ENCODE measurements at places on chromosomes 4 and X.
A peak's percentile ranks its signal among the peaks of the same experiment; 100 is the strongest.

- DNase-seq = no peak
These were observed 151.3 kb upstream of the LEF1 start for GRCh38 chr4:108320061-108320460.

DNA sequence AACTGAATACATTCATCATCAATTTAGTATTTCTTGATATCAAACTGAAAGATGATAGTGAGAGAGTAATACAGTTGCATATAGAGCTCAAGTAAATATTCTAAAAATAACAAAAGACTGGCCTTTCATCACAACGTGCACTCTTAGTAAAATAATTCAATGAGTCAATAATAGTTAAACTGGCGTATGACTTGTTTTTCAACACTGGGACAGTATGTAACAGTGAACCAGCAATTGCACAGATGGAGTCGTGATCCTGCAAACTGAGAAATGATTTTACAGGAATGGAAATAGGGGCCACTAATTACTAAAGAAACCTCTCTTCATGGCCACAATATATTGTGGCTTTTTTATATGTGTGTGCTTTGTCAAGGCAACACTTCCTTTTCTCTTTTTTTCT, 137.4 kb downstream of the SLC4A4 start:
- no peak for DNase-seq

- DNase-seq = no peak
These were observed 349.7 kb upstream of the GALNT7 start for GRCh38 chr4:172818901-172819300.

GRCh38 chr4:189202869-189203271, 737.8 kb upstream of the FRG1 start:
- no peak for DNase-seq

DNA sequence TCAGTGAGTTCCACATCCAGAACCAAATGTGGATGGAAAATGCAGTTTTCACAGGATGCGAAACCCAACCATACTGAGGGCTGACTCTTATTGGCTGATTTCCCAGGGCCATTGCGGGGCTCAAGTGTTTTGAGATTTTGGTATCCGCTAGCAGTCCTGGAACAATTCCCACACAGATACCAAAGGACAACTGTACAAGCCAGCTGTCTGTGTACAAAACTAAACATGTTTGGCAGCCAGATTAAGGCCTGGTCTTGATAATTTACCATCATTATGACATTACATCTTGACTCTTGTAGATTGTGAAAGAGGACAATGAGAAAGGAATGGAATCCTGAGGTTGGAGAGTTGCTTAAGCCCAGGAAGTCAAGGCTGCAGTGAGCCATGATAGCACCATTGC, 121.9 kb downstream of the DKK2 start:
- DNase-seq = peak; percentile 40

DNA sequence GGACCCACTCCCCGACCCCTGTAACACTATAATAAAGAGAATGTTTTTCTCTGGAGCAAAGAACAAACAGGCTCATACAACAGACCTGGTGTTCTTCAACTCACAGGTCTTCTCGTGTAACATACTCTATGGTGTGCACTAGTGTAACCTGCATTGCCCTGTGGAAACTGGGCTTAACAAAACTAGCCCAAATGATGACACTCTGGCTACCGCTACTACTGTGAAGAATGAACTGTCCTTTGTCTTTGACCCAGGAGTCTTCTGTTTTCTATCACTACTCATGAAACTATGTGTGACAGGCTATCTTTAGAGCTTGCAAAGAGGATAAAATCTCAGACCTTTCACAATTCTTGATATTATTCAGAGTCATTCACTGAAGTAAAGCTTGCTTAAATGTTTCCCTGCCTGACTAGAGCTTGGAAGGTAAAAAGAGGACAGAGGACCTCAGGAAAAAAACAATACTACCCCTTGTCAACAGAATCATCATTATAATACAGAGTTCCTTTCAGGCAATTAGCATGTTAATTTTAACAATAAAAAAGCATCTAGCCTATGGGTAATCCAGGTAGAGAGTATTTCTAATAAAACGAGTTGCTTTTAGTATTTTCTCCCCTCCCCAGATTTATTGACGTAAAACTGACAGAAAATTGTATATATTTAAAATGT, 59.2 kb downstream of the FSTL5 start:
- DNase-seq = no peak

- DNase-seq = peak; percentile 36
These were observed 12.3 kb upstream of the TIGD2 start for GRCh38 chr4:89099034-89099433.

GRCh38 chr4:1449833-1450741, 43.8 kb upstream of the NKX1-1 start:
- DNase-seq = no peak

DNA sequence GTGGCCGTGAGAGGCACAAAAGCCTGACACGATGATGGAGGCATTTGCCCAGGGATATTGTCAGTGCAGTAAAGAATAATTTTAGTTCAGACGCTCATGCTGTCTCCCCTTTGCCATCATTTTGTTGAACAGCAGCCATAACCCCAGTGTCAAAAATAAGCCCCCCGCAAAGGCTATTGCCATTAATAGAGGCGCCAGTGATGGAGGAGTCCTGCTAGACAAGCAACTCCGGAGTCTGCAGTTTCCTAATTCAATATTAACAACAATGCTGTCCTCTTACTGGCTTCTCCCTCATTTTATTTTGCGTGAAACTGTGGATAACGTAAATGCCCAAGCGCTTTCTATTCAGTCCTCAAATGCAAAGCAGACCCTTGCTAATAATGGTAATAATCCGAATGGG, 603 bp upstream of the SMS start:
- no peak for DNase-seq

GRCh38 chrX:133191739-133192039, 26.5 kb downstream of the TFDP3 start:
- DNase-seq = no peak

- DNase-seq = peak; percentile 47
These were observed 812 bp upstream of the KDM6A start for GRCh38 chrX:44871931-44872820.

DNA sequence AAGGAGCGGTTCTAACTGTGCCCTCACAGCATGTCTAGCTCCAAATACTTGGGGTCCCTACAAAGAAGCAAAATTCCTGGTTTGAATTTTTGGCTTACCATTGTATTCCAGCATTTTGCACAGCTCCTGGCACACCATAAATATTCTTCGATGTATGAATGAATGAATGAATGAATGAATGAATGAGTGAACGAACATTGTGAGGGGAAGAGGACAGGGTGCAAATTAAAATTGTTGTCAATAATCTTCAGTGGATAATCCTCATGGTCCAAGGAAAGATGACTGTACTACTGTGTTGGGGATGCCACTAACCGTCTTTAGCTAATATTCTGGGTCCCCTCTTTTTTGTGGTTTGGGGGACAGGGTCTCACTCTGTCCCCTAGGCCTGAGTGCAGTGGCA, 110.9 kb upstream of the MAP3K15 start:
- no peak for DNase-seq

- DNase-seq = no peak
These were observed 135.9 kb upstream of the SPRY1 start for GRCh38 chr4:123260653-123261052.

GRCh38 chrX:112832481-112833095, 8.0 kb downstream of the AMOT start:
- DNase-seq = no peak

- no peak for DNase-seq
These were observed 3.1 kb downstream of the ZNF630 start for GRCh38 chrX:48068096-48068887.

- no peak for DNase-seq
These were observed 31.1 kb downstream of the ZBTB49 start for GRCh38 chr4:4320951-4321714.

DNA sequence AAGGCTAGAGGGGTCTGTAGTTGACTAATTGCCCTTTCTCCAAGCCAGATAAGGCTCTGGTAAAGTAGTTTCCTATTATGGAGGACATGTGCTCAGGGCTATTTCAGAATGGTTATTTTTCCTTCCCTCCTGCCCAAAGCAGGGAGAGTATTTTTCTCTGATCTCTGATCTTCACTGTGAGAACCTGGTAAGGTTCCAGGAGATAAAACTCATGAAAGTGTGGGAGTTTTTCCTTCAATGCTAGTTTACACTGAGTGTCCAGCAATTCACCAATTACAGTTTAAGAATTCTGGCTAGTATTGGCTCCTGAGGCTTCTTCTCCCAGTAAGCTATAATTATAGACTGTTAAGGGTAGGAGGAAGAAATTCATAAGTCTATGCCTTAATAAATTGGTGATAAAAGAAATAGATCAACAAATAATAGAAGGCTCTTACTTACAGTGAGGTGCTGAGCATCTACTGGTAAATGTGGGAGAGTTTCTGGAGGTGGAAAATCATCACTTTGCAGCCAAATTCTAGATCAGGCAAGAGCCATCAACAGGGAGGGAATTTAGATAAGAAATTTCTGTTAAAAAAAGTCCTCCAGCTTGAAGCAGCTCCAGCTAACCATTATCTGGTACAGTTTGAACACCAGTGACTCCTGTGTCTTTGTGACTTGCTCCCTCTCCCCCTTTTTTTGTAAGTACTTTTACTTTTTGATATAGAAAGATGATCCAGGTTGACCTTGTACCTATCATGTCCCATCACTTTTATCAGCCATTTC, 30.9 kb downstream of the CASP6 start:
- DNase-seq = no peak

GRCh38 chr4:81407726-81408125, 64.0 kb downstream of the RASGEF1B start:
- DNase-seq = no peak

DNA sequence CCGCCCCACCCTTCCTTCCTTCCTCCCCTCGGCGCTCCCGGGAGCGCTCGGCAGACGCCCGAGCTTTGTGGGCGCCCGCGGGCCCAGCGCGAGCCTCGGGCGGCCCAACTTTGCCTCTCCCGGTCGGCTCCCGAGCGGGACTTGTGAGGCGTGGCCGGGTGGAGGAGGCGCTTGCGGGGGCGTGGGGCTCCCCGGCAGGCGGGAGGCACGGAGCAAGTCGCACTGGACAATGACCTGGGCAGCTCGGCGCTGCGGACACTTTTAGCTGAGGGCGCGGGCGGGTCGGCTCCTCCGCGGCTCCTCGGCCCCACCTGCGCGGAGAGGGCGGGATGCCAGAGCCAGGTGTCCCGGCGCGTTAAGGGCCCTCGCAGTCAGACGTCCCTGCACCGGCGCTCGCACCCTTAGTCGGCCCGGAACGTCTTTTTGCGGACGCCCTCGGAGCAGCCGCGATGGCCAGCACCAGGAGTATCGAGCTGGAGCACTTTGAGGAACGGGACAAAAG, 385 bp downstream of the DCLK2 start:
- peak; percentile 84 for DNase-seq

DNA sequence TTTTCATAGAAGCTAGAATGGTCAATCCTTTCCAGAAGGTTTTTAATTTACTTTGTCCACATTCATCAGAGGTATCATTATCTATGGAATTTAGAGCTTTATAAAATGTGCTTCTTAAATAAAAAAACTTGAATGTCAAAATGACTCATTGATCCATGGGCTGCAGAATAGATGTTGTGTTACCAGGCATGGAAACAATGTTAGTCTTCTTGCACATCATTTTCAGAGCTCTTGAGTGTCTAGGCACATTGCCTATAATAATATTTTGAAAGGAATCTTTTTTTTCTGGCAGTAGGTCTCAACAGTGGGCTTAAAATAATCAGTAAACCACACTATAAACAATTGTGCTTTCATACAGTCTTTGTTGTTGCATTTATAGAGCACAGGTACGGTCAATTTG, 200.3 kb downstream of the FAT4 start:
- DNase-seq = no peak

GRCh38 chr4:19883841-19884240, 367.9 kb upstream of the SLIT2 start:
- peak; percentile 24 for DNase-seq

- no peak for DNase-seq
These were observed 78.5 kb downstream of the APBB2 start for GRCh38 chr4:41135801-41136200.

DNA sequence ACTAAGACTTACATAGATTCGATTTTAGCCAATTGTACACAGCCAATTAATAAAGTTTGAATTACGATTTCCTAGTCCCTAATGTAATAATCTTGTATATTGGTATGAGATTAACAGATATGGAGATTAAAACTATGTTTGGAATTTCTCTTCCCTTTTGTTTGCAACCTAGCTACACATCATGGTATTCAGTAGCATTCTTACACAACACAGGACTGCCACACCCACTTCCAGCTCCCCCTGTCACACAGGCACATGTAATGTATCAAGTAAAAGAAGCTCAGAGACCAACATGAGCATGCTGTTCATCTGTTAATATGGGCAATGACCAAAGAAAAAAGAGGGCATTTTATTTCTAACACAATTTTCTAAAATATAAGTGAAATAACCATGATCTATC, 12.8 kb downstream of the SLC6A14 start:
- no peak for DNase-seq

GRCh38 chrX:131915488-131915887, 107.6 kb upstream of the STK26 start:
- no peak for DNase-seq

- DNase-seq = no peak
These were observed 60.8 kb downstream of the COQ2 start for GRCh38 chr4:83223781-83224180.

DNA sequence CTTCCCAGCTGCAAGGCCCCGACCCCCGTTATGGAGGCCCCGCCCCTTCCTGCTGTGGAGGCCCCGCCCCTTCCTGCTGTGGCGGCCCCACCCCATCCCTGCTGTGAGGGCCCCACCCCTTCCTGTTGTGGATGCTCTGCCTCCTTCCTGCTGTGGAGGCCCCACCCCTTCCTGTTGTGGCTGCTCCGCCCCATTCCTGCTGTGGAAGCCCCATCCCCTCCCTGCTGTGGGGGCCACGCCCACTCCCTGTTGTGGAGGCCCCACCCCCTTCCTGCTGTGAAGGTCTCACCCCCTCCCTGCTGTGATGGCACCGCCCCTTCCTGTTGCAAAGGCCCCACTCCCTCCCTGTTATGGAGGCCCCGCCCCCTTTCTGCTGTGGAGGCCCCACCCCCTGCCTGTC, 104.9 kb upstream of the PSAPL1 start:
- DNase-seq = no peak

DNA sequence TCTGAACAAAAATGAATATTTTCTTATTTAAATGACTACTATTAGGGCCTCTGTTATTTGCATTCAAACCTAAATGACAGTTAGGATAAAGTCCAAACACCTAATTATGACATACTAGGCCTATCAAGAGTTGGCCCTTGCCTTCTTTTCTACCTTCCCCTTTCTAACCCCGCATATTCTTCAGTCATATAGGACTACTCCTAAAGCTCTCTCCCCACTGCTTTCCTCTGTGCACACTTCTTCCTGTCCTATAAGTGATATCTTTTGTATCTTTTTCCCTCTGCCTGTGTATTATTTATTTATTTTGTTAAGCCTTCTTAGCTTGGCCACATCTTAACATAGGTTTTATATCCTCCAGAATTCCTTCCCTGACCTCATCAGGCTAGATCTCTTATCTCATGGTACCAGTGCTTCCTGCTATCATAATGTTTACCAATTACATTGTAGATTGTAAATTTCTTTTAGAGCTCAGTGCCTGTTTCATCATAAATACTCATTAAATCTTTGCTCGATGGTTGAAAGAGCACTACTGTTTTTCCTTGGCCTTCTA, 22.5 kb downstream of the ERVMER34-1 start:
- DNase-seq = no peak

All from foreskin fibroblast (primary cell).